NCI-H1105 (cell line): ENCODE measurements at places on chromosomes 1 and 21.

GRCh38 chr1:3992103-3992556 is 92.1 kb upstream of the C1orf174 start:
- no peak for DNase-seq

- no peak for DNase-seq
Observed at GRCh38 chr1:61187352-61188086, 105.2 kb downstream of the NFIA start.

DNA sequence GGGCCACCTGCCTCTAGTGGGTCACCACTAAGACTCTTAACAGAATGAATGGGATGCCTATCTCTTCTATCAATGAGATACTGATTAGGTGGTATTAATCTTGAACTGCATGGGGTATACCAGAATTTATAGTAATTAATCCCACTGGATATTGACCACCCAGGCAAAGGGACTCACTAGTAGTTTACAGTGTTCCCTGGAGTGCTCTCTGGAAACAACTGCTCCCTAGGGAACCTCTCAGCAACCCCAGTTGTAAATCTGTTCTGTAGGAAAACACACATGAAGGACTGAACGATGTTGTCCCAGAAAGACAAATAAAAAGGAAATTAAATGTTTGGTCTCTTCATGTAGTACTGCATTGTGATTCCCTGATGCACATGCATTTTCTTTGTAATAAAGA is 430.5 kb downstream of the HLX start:
- DNase-seq, result peak; percentile 58

DNA sequence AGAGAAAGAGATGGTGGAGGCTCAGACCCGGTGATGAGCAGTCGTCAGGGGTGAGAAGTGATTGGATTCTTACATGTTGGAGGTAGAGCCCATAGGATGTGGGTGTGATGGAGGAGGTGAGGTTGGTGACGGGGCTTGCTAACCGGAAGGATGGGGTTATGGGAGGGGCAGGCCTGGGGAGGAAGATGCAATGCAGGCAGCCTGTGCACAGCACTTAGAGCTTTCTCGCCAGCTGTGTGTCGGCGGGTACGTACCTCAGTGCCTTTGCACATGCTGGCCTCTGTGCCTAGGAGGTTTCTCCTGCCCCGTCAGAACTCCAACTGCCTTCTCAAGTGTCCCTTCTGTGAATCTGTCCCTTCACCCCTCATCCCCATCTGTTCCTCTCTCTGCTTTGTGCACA is 2.9 kb upstream of the BSND start:
- DNase-seq, result no peak

- no peak for DNase-seq
Observed at GRCh38 chr1:209326076-209326475, 257.4 kb upstream of the CAMK1G start.

DNA sequence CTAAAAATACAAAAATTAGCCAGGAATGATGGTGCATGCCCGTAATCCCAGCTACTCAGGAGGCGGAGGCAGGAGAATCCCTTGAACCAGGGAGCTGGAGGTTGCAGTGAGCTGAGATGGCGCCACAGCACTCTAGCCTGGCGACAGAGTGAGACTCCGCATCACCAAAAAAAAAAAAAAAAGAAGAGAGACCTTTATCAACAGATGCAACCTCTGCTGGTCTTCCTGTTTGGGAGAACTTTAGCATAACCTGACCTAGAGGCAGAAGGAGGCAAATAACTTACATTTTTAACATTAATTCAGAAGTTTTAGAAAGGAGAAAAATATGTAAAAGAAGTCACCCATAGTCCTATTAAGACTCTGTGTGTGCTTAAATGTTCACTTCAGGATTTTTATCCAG is 32.4 kb downstream of the SLAMF1 start:
- no peak for DNase-seq

- DNase-seq, result no peak
Observed at GRCh38 chr1:236397173-236397759, 3.2 kb downstream of the EDARADD start.

DNA sequence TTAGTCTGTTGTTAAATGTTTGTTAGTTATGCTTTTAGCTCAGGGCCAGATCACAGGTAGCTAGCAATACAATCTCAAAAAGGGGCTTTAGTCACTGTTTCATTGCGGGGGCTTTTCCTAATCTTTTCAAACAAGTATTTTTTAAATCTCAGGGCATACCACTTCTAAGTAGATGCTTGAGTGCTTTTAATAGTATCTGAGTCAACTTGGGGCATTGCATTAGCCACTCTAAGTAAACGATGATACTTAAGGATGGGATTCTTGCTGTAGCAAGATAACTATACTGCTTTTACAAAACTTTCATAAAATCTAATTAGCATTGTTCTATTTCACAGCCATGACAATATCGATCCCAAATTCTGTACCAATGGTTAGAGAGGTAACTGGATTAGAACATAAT is 11.6 kb downstream of the CDC42BPA start:
- DNase-seq, result no peak

- DNase-seq, result no peak
Observed at GRCh38 chr1:153929426-153929825, 6.7 kb upstream of the GATAD2B start.

DNA sequence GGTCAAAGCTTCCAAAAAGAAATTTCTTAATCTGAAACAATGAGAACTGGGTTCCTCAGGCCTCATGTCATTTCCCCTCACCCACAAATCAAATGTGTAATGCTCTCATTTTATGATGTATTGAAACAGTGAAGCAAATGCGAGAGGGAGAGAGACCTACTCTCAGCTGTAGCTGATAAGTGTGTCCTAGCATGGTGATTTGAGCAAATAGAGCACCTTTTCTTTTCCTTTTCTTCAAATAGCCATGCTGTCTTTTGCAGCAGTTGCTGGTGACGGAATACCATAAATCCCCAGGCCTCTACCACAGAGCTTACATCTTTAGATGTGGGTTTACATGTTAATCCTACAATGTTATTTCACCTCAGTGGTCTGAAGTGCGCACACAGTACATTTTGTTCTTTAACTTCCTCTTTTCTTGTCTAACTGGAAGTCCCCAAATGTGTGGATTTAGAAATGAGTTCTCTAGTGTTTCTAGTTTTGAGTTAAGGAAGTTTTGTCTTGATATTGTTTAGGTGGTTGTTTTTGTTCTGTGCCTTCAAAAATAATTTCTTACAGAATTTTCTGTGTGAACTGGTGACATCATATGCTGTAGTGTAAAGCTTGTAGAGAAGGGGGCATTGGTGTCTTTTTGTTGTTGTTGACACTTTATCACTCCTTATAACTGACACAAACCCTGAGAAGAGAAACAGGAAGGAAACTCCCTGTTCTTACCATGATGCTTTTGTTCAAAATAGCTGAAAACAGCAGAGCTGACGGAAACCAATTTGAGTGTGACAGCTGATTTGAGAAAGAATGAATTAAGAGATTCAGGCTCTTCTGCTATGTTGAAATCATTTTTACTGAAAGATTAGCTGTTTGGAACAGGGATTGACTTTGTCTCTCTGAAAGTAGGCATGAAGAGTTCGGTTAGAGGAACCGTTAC is 12.2 kb downstream of the SMAP2 start:
- DNase-seq, result no peak

DNA sequence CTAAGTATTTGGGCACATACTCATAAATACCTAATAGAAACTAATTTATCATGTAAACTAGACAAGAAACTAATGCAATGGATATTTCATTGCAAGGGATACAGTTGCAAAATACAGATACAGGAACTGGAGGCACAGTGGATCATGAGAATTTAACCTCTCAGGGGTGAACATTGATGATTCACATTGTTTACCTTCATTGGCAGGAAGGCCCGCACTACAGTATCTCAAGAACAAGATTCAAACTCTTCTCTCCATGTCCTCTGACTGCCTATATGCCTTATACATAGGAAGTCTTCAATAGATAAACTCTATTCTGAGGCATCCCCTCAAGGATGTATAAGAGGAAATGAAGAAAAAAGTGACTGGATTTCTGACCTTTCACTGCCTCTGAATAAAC is 18.4 kb upstream of the PTBP2 start:
- no peak for DNase-seq

GRCh38 chr1:67171978-67172377 is 5.7 kb downstream of the IL23R start:
- DNase-seq, result no peak

DNA sequence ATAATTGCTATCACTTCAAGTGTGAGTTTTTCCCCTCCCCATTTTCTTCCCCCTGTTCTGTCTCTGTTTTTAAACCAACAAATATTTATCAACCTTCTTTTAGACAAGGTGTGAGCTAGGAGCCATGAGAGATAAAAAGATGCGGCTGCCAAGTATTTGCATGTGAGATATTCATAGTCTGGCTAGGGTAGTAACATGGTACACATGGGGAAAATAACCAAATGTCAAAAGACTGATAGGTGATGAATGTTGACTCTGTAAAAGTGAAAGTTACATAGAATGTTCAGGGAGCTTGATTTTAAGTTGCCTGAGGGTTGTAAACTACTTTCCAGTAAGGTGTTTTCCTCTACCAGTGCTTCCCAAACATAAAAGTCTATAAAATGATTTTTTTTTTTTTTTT is 25.4 kb upstream of the SRP9 start:
- no peak for DNase-seq

GRCh38 chr21:25281134-25281533 is 326.1 kb downstream of the MRPL39 start:
- peak; percentile 5 for DNase-seq

DNA sequence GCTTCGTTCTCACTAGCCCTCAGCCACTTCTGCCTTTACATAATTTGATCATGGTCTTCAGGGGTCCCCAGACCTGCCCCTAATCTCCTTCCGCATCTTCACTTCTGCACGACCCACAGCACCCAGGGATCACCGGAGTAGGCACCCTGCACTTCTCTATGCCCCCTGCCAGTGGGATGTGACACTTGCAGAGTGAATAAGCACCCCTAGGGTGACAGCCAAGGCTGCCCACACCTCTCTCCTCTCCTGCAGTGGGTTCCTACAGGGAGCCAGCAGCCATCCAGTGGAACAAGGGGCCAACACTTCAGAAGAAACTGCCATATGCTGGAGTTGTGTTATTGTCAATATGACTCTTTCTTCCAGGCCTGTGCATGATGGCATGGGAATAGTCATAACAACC is 58.0 kb upstream of the CTPS1 start:
- no peak for DNase-seq

DNA sequence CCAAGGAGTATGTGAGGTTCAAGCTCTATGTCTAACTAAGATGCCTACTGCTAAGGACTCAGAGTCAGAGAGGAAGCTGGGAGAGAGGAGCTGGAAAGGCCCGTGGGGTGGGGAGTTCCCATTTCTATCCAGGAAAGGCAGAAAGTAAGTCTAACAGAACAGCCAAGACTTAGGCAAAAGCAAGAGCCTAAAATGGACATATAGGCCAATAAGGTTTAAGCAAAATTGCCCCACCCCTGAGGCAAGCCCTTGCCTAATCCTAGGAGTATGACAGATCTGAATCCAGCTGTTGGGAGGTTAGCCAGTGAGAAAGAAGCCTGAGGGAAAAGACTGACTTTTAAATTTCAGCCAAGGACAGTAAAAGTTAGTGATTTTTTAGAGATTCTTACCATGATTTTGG is 1.6 kb upstream of the KLHDC9 start:
- DNase-seq, result no peak

- DNase-seq, result no peak
Observed at GRCh38 chr1:21864730-21865129, 52.7 kb downstream of the LDLRAD2 start.

- peak; percentile 36 for DNase-seq
Observed at GRCh38 chr1:40861224-40862003, 749 bp downstream of the CITED4 start.

DNA sequence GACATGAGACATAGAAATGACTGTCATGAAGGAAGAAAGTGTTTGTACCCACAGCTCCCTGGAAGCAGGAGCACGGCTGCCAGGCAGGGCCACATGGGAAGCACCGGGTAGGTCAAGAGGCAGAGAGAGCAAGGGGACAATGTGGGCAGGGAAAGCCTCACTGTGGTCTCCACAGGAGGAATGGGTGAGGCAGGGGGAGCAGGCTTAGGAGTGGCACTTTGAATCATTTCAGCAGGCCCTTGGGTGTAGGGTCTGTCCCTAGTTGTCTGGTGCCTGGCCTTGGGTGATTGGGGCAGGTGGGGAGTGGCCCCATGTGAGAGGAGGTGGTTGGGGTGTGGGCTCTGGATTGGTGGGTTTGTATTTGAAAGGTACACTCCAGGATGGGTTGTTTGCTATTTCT is 83.9 kb downstream of the PCBP3 start:
- no peak for DNase-seq

GRCh38 chr1:112105557-112105956 is 116.1 kb upstream of the KCND3 start:
- no peak for DNase-seq

GRCh38 chr1:27391511-27392095 is 819 bp upstream of the GPR3 start:
- DNase-seq, result peak; percentile 78
